ENCODE measurements at places on chromosomes 7 and 10.

DNA sequence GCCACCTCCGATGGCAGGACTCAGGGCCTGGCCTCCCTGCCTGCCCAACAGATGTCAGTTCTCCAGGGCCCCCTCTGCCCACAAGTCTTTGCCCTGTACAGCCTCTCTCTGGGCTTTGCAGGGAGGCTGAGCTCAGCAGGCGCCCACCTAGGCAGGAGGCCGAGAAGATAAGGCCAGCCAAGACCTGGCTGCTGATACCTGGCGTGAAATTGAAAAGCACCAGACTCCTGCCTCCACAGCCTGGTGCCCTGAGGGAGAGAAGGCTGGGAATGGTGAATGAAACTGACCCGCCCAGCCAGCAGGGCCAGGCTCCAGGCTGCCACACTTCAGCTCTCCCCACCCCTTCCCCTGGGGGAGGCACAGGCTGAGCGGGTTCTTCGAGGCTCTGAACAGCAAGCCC lies 145.8 kb downstream of the CDH23 start:
- no peak overlapping the region for H3K4me3 ChIP-seq
- H3K4me1 ChIP-seq, result no peaks in the 10 kb centered on the region
- H3K27me3 ChIP-seq, result no peaks in the 10 kb centered on the region
- DNase-seq, result no peak
- no peak overlapping the region for H3K27ac ChIP-seq
- no peaks in the 10 kb centered on the region for H3K36me3 ChIP-seq

DNA sequence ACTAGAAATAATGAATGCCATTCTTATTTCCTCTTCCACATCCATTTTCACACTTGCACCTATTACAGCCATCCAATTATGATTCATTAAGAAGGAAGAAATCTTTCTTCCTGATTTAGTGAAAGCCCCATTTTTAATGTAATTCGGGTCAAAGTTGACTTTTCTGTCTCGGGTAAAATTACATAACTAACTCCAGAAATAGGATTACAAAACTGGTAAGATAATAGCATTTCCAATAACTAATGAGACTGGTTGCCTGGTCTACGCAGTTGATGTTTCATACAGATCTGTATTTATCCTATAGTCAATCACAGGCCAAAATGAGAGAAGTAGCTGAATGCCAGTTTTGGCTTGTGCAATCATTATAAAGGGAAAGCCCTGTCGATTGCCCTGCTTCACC lies 651.5 kb upstream of the NRP1 start:
- H3K4me1 ChIP-seq, result no peaks in the 10 kb centered on the region
- no peak for DNase-seq
- H3K36me3 ChIP-seq, result no peaks in the 10 kb centered on the region
- no peaks in the 10 kb centered on the region for H3K27me3 ChIP-seq

DNA sequence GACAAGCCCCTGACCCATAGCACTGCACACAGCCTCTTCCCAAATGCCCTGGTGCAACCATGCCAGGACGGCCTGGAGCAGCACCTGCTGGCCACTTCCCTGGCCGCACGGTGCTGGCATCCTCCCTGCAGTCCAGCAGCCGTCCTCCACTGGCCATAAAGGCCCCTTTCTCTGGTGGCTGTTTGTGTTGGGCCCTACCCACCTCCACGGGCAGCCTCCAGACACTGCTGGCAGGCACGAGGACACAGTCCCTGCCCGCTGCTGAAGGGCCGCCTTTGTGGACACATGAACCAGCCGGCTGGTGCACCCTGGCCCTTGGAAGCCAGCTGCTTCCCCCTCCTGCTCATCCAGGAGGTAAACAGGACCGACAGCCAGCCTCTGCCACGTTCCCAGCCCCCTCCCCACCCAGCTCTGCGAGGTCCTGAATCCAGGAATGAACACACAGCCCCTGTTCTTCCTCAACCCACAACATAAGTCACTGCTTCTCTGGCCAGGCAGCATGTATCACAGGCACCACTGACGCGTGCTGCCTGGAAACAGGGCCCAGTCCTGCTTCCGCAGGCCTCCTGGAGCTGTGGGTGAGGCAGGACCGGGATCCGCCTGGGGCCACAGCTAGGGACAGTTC lies 43.8 kb downstream of the SPOCK2 start:
- H3K4me1 ChIP-seq, result no peaks in the 10 kb centered on the region
- H3K36me3 ChIP-seq, result no peaks in the 10 kb centered on the region
- H3K27ac ChIP-seq, result peak overlapping the region; percentile 36
- DNase-seq, result peak; percentile 61

- H3K36me3 ChIP-seq, result no peaks in the 10 kb centered on the region
- H3K27me3 ChIP-seq, result no peaks in the 10 kb centered on the region
- no peak for DNase-seq
- H3K27ac ChIP-seq, result no peak overlapping the region
- no peaks in the 10 kb centered on the region for H3K4me1 ChIP-seq
- H3K4me3 ChIP-seq, result no peak overlapping the region
Observed at GRCh38 chr10:75743291-75743778, 311.9 kb downstream of the LRMDA start.

GRCh38 chr10:46236546-46236887 lies 50.3 kb upstream of the ANTXRL start:
- DNase-seq, result no peak
- no peaks in the 10 kb centered on the region for H3K27me3 ChIP-seq
- no peak overlapping the region for H3K4me3 ChIP-seq
- no peak overlapping the region for H3K27ac ChIP-seq

DNA sequence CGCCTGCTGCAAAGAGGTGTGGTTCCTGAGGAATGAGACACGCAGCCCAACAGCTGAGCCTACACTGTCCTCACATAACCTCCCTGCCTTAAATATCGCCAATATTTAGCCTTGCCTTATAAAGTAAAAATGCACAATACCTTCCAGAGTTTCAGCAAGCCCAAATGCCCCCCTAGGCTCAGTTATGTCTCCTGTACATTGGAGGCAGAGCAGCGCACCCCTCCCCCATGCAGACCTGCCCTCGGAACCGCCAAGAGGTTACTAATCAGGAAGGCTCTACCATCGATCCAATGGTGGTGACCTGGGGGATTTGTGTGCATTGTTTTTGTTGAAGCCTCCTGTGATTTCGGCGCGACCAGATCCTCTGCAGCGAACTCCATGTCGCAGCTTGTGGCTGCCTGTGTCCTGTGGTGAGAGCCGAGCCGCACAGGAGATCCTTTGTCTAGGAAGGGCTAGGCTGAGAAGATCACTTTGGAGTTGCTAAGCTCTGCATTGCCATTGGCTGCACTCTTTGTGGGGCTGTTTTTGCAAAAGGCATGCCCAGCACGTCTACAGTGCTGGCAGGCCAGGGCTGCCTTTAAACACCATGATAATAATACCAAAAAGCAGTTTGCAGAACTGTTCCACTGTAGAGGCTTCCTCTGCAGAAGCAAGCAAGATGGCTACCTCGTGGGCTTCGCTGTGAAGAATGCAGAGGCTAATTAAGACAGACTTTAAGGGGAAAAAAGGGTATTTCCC lies 40.1 kb downstream of the TET1 start:
- peak overlapping the region; percentile 64 for H3K27ac ChIP-seq
- no peaks in the 10 kb centered on the region for H3K4me1 ChIP-seq
- H3K4me3 ChIP-seq, result peak overlapping the region; percentile 25
- no peaks in the 10 kb centered on the region for H3K27me3 ChIP-seq
- no peaks in the 10 kb centered on the region for H3K36me3 ChIP-seq
- DNase-seq, result peak; percentile 45

GRCh38 chr10:91220954-91221675 lies 652 bp downstream of the PCGF5 start:
- DNase-seq, result peak; percentile 23
- H3K4me1 ChIP-seq, result no peaks in the 10 kb centered on the region
- no peaks in the 10 kb centered on the region for H3K27me3 ChIP-seq
- peak overlapping the region; percentile 97 for H3K27ac ChIP-seq
- H3K4me3 ChIP-seq, result peak overlapping the region; percentile 99
- no peaks in the 10 kb centered on the region for H3K36me3 ChIP-seq

DNA sequence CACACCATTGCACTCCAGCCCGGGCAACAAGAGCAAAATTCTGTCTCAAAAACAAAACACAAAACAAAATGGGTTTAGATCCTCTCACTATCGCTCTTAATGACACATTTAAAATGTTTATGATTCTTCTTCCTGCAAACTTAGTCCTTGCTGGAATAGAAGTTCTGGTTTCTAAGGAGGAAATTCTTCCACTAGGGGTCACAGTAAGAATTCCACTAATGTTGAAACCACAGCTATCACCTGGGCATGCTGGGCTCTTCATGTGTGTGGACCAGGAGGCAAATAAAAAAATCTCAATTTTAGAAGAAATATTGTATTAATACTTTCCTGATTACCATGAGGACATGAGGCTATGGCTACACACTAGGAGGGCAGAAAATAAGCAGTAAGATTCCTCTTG lies 915.8 kb downstream of the TYW1 start:
- H3K27ac ChIP-seq, result no peak overlapping the region
- no peak overlapping the region for H3K4me3 ChIP-seq
- H3K36me3 ChIP-seq, result no peaks in the 10 kb centered on the region
- no peaks in the 10 kb centered on the region for H3K27me3 ChIP-seq

GRCh38 chr10:13195016-13195415 lies 33.7 kb downstream of the MCM10 start:
- H3K4me3 ChIP-seq, result no peak overlapping the region
- no peak overlapping the region for H3K27ac ChIP-seq
- H3K4me1 ChIP-seq, result no peaks in the 10 kb centered on the region
- no peaks in the 10 kb centered on the region for H3K36me3 ChIP-seq
- no peak for DNase-seq

DNA sequence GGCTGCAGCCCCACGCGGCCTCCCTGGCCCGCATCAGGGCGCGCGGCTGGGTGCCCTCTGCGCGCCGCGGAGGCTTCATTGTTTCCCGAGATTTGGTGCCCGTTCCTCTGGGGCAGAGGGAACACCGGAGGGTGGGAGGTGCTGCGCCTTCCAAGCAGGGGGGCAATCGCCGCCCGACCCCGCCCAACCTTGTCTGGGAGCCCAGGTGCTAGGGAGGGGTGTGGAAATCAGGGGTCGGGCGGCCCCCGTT lies 1.0 kb upstream of the NRP1 start:
- no peak for DNase-seq
- H3K27ac ChIP-seq, result peak overlapping the region; percentile 91
- no peaks in the 10 kb centered on the region for H3K27me3 ChIP-seq
- H3K4me3 ChIP-seq, result peak overlapping the region; percentile 71

DNA sequence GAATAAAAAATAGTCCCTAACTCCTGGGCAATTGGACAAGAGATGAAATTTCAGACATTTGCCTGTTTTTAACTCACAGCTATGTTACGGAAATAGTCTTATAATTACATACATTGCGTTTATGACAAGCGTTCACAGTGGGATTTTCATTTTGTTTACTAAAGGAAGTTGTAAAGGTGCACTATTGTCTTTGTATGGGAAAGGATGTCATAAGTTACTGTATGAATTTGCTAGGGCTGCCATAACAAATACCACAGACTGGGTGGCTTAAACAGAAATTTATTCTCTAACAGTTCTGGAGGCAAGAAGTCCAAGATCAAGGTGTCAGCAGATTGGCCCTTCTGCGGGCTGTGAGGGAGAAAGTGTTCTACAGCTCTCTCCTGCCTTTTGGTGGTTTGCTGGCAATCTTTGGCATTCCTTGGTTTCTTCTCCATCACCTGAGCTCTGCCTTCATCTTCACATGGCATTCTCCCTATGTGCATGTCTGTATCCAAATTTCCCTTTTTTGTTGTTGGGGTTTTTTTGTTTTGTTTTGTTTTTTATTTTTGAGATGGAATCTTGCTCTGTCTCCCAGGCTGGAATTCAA lies 5.6 kb downstream of the NFE2L3 start:
- no peaks in the 10 kb centered on the region for H3K36me3 ChIP-seq
- no peak overlapping the region for H3K27ac ChIP-seq
- no peaks in the 10 kb centered on the region for H3K4me1 ChIP-seq
- no peak overlapping the region for H3K4me3 ChIP-seq
- peaks cover 8% of the 10 kb centered on the region for H3K27me3 ChIP-seq

DNA sequence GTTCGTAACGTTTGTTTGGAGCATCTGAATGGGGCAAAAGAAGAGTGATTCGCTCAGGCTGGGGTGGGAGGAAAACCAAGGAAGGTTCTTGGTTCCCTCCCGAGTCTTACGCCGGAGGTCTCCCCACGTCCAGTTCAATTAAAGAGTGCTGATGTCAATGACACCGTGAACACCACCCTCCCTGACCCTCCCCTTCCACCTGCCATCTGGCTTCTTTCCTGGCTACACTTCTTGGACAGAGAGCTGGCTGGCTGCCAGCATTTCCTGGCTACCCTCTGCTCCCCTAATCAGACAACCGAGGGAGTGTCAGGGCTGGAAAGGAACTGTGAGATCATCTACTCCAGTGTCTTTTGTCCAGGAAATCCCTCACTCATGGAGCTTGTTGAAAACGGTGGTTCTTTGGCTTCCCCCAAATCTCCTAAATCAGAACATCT lies 24.1 kb upstream of the FFAR4 start:
- no peak overlapping the region for H3K27ac ChIP-seq
- no peaks in the 10 kb centered on the region for H3K4me1 ChIP-seq
- H3K36me3 ChIP-seq, result no peaks in the 10 kb centered on the region
- H3K4me3 ChIP-seq, result no peak overlapping the region
- no peaks in the 10 kb centered on the region for H3K27me3 ChIP-seq

DNA sequence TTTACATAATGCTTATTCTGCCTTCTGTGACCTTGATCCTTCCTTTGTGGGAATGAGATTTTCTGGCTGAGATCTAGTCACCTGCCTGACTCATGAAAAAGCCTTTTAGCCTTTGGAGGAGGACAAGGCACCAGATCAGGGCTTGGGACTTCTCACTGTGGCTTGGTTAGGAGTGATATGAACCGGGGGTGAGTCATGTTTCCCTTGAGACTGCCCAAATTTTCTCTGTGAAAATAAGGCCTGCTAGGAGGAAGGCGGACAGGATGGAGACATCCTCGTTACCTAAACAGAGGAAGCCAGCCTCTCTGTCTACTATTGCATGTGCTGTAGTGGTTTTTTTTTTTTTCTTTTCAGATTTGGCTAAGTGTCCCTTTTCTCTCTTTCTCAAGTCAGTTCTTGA lies 57.8 kb downstream of the EVX1 start:
- no peak overlapping the region for H3K27ac ChIP-seq
- no peaks in the 10 kb centered on the region for H3K27me3 ChIP-seq
- H3K36me3 ChIP-seq, result no peaks in the 10 kb centered on the region

DNA sequence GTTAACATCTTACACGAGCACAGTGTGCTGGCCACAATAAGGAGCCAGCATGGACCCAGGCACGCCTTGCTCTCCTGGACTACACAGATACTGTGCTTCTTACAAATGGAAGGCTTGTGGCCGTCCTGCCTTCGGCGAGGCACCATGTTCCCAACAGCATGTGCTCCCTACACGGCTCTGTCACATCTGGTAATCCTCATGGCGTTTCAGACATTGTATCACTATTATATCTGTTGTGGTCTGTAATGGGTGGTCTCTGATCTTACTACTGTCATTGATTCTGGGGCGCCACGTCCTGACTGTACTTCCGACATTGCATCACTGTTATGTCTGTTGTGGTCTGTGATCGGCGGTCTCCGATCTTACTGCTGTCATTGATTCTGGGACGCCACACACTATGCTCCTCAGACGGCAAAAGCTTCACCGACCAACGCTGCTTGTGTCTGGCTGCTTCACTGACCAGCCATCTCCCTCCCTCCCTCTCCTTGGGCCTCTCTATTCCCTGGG lies 195.4 kb downstream of the MAD1L1 start:
- peak overlapping the region; percentile 53 for H3K27ac ChIP-seq
- DNase-seq, result no peak
- H3K4me3 ChIP-seq, result peak overlapping the region; percentile 12
- no peaks in the 10 kb centered on the region for H3K27me3 ChIP-seq
- H3K36me3 ChIP-seq, result no peaks in the 10 kb centered on the region

Measured in uterus (tissue), 4 donors.